ENCODE measurements at places on chromosomes 5 and 9. TPM values are rescaled to one million over a fixed set of nuclear protein-coding genes. Genes with fewer than 3 reads are reported as not detected.
A peak's percentile ranks its signal among the peaks of the same experiment; 100 is the strongest.

Gene PRPF4
- 29.8 TPM for polyA plus RNA-seq

Gene CD72
- 3.4 TPM for polyA plus RNA-seq

Gene HAVCR2
- polyA plus RNA-seq: 2.5 TPM

Gene IFNE
- 0.13 TPM for polyA plus RNA-seq

Gene SLC6A3
- polyA plus RNA-seq: 1.5 TPM

Gene NIM1K
- 0.44 TPM for polyA plus RNA-seq

DNA sequence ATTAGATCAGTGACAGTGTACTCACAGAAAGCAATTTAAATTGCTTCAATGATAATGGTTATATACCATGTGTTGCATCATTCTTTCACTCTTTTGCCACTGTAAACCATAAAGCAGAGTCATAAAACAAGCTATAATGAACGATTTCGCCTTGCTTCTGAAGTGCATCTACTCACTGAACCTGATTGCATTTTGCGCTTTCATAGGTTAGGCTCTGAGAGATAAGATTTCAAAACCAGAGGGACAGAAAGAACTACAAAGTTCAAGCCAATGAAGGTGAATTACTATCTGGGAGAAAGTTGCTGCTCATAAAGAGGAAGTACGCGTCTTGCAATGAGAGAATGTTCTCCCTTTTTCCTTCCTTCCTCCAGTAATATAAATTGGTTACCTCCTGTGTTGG lies 412.7 kb downstream of the CETN3 start:
- DNase-seq: no peak

GRCh38 chr5:103923616-103924168 lies 361.1 kb upstream of the NUDT12 start:
- no peak for DNase-seq

DNA sequence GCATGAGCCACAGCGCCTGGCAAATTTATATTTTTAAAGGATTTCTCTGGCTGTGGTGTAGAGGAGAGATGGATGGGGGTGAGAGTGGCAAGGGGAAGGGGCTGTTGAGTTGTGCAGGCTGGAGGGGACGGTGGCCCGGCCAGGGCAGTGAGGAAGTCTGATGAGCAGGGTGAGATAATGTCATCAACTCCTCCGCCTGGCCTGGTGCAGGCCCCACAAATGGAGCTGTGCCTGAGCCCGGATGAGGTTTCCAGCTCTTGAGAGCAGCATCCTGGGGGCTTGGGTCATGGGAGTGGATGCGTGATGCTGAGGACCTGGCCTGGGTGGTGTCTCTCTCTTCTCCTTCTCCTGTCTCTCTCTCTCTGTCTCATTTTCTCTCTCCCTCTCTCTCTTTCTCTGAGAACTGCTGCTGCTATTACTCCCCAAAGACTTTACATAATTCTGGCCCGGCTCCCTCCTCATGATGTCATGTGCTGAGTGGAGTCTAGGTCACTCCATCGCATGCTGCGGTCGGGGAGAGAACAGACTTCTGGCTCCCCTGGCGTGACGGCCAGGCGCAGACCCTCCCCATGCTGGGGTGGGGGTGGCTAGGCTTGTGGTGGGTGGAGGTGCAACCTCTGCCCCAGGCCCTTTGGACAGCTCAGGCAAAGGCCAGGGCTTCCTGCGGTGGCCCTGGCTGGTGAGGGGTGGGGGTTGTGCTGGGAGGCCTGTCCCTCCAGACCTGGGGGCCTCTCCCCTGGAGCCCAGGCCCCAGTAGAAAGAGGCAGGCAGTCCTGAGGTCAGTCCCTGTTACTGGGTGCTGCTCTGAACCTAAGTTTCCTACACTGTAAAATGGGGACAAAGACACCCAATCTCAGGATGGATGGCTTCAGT lies 26.4 kb downstream of the FGF18 start:
- DNase-seq: no peak

- DNase-seq: no peak
Measured at GRCh38 chr9:86975036-86975435, 27.7 kb upstream of the GAS1 start.

GRCh38 chr9:129558551-129559505 lies 62.1 kb downstream of the C9orf50 start:
- DNase-seq: no peak

DNA sequence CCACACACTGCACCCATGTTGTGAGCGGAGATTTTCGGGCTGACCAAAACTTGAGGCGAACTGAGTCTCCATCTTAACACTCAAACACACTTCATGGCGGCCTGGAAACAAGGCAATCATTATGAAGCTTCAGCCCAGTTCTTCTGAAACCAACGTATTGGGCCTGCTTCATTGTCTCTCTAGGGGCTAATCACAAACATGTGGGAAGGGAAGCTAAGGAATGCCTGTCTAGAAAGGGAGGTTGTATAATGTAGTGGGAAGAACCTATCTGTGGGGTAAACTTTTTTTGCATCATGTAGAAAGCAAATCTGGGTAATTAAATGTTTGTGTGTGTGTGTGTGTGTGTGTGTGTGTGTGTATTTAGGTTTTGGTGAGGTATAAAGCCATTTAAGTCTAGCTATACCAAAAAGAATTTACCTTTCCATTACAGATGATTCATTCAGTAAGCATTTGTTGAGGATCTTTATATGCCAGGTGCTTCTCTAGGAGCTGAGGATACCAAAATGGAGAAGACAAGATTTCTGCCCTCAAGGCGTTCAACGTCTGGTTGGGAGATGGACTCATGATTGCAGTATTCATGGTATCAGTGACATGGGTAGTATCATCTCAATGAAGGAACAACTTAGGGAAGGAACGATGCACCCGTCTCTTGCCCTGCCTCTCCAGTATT lies 29.4 kb downstream of the SLC1A3 start:
- DNase-seq: no peak

DNA sequence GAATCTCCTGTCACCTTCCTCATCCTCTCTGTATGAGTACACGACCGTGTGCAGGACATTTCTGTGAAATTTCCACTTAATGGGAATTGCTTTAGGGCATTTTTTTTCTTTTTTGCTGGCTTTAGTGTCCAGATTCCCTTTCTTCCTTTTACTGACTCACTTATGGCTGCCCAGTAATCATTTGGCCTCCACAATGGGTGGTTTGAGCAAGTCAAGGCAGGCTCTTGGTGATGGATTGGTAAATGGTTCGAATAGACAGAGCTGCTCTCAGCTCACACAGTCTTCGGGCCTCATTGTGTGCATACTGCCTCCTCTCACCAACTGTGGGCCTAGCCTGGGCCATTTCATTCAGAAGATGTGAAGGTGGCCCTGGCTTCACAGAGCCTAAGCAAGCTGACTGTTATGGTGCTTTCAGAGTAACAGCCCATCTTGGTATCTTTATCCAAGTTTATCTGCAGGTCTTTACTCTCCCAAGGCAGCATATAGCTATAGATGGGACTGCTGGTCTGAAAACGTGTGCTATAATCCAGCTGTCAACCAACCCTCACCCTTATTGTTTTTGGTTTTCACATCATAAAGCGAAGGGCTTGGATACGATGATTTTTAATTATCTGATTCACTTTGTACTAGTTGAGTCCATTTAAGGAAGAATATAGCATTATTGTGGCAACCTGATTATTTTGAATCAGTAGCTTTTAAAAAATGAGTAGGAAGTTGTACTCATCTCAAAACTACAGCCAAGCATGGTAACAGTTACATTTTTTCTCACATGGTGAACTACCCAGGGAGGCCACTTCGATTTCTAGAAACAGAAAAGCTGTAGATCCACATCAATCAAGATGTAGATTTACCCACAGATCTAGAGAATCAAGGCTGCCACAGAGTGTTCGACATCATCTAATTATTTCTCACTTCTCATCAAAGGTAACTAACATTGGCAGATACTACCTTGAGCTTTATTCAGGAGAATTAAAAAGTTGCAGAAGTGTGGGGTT lies 50.4 kb upstream of the CKMT2 start:
- no peak for DNase-seq

DNA sequence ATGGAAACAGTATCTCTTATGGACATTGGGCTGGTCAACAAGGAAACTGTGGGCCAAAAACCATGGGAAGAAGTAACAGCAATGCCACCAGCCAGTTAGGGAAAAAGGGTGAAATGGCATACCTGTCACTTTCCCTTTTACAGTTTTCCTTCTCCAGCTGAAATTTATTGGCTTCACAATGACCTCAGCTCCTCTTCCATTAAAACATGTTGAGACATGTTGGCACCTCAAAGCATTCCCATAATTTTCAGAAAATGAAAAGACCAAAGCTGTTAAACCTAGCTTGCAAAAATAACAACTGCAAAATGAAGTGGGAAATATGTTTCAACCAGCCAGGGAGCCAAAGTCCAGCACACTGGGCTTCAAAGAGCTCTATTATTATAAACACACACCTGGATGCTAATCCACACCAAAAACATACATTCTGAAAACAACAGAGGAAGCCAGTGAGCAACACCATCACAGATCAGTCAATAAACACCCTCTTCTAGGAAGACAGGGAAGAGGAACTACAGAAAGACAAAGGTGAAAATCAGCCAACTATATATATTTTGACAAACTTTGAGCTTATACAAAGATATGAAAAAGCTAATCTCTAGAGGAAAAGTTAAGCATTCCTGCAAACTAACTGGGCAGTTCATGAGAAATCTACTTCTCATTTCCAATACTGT lies 78.4 kb upstream of the PTGER4 start:
- DNase-seq: no peak

DNA sequence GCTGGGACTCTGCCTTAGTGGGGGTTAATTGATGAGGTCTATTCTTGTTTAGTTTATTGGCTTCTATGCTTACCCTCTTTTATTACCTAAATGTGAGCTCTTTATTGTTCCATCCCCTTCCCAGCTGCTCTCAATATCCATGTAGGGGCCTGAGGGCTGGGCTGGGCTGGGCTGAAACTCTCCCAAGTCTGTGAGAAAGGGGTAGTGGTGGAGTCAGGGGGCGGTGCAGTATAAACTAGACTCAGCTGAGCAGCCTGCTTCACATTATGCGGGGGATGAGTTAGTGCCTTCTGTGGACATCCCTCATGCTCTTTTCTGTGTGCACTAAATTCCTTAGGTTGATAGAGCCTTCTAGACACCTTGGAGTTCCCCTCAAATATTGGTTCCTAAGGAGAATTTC lies 451.8 kb upstream of the PTGER4 start:
- no peak for DNase-seq

- no peak for DNase-seq
Measured at GRCh38 chr5:159620853-159621540, 290.7 kb upstream of the IL12B start.

DNA sequence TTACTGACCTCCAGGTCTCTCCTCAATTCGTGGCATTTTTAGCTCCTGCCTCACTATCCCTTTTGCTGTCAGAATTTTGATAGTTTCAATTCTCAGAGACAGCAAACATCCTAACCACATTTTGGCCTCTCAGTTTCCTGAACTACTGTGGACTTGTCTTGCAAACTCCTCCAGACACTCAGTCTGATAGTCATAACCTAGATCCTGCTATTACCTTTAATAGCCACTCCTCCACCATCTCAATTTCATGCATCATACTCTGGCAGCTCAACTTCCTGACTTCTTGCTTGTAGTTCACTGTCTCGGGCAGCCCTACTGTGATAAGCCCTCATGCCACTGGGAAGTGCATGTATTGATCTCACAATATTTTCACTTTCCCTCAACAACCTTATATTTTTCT lies 481.8 kb upstream of the CDH18 start:
- no peak for DNase-seq

DNA sequence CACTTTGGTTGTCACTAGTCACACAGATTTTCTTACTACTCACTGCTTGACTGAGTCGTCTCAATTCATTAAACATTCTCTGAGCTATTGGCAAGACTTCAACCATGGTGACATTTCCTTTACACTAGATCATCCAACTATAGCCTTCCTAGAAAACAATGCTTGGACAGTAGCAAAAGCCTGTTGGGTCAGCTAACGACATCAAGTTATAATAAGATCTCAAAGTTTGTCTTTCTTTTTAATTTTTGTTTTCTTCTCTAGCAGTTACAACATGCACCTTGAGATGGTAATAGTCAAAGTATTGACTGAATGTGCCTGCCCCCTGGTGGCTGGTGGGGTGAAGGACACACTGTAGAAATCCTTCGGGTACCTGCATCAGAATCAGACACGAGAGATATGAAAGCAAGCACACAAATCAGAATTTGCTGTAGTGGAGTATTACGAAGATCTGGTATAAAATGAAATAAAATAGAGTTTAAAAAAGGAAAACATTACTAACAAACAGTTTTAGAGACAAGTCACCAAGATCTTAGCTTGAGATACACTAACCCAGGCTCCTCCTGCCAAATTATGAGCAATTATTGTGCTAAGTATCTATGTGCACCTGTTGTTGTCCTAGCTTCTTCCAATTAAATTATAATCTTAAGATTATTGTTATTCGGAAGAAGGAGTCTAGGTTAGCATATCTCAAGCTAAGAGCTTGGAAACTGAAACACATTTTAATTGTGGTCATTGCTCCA lies 81.2 kb downstream of the ARL15 start:
- DNase-seq: peak; percentile 37

DNA sequence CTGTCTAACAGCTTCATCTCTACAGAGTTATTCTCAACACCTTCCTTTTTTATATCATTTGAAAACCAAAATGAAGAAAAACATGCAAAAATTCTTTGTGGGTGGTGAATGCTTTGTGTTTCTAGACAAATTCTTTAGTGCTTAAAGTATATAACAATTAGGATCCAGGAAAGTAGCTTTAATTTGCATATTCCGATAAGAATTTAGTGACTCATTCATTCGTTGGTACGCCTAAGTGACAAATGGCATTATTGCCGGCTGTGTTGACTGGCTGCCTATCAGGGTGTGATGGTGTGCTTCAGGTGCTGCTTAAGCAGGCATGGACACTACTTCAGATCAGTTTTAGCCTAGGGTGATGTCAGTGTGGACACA lies 35.2 kb downstream of the LMNB1 start:
- no peak for DNase-seq

DNA sequence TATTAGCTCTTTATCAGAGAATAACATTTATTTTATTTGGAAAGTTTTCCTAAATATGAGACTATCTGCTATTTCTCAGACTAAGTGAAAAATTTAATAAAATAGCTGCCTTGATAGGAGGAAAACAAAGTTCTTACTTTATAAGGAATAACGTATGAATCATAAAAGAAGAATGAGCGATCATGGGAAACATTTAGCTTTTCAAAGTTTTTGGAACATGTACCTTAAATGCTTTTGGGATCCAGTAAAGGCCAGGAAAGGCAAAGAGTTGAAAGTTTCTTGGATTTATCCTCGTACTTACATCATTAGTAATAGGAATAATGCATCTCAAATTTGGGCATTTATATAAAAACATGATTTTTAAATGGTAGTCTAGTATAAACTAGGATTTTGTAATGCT lies 19.4 kb downstream of the OGN start:
- no peak for DNase-seq

DNA sequence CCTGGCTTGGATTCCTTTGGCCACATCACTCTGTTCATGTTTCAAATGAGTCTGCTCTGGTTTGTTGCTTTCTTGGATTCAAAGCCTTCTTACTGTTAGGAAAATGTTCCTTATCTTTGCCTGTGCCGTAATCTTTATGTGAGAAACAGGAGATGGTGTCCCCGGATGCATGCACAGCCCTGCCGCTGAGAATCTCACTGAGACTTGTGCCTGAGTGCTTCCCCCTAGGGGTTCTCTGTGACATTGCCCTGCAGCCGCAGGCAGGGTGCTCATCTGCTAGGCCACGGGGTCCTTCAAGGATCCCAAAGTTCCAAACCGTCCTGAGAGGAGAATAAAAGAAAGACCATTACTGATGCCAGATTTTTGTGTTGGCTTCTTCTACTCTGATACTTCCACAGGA lies 81.4 kb upstream of the ANKRD55 start:
- DNase-seq: no peak
